ENCODE measurements at places on chromosomes 1 and 21.
A peak's percentile ranks its signal among the peaks of the same experiment; 100 is the strongest.

DNA sequence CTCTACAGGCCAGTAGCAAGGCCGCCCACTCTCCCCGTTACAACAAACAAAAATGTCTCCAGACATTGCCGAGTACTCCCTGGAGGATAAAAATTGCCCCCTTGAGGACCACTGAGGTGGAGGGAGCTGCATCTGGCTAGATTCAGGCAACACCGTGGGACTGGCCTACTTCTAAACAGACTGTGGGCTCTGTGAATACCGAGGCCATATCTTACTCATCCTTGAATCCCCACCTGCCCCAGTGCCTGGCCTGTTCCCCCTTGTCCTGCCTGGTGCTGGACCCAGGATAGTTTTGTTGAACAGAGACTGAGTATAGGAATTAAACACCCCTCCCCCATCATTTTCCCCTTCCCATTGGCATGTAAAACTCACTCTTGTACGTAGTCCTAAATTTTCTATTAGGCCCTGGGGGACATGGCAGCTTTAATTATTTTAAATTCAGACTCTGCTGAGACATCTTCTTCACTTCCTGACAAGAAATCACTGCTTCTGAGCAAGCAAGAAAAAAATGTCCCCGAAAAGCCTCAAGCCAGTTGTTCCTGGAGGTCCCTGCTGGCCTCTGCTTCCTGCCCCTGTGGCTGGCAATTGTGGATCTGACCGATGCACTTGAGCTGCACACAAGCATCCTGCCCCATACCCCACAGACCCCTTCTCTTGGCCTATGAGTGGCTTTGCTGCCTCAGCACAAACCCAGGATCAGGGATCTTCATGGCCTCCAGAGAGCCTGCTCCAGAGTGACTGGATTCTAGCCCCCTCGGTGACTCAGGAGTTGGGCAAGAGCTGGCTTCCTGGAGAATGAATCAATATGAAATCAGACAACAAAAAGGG is 111.0 kb downstream of the ACTL8 start:
- no peak for DNase-seq

- DNase-seq, result peak; percentile 18
These were observed 25.7 kb downstream of the TRIM67 start for GRCh38 chr1:231187571-231187970.

DNA sequence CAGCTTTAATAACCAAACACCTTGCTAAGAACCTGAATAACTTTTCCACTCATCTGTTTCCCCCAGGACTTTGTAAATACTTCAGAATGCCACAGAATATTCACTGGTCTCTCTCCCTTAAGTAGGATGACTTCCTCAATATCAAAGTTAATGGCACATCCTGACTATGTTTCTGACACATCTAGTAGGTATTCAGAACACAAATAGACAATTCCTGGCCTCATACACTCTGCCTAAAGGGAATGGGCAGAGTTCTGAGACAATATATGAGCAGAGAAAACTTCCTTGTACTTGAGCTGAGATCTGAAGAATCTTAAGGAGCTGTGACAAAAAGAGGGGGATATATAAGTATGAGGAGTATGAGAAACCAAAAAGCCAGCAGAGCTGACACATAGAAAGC is 34.8 kb downstream of the ANKRD13C start:
- no peak for DNase-seq

DNA sequence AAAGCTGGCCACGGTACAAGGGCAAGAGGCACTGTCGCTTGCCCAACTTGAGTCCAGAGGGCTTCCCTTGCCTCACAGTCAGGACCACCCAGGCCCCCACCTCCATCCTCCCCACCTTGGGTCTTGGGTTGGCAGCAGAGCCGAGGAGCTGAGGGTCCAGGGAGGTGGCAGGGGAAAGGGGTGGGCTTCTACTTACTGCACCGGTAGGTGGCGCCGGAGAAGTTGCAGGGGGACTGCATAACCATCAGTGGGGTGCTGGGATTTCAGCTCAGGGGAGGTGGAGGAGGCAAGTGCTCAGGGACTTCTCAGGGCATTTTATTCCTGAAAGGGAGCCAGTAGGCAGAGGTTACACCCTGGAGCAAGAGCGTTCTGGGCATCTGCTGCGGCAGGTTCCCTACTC is 44.0 kb downstream of the TRIM62 start:
- peak; percentile 13 for DNase-seq

DNA sequence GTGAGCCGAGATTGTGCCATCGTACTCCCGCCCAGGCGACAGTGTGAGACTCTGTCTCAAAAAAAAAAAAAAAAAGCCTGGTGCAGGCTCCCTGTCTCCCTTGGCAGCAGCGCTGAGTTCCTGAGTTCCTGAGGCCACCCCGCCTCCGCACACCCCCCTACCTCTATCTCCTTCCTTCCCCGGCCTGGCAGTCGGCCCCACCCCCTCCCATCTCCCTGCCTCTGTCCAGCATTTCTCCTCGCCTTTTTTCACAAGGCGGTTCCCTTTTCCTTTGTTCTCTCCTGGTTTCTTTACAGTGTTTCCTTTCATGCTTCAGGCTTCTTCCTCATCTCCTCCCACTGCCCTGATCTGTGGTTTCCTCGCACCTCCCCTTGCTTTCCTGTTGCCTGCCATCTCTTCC is 2.7 kb downstream of the RORC start:
- no peak for DNase-seq

DNA sequence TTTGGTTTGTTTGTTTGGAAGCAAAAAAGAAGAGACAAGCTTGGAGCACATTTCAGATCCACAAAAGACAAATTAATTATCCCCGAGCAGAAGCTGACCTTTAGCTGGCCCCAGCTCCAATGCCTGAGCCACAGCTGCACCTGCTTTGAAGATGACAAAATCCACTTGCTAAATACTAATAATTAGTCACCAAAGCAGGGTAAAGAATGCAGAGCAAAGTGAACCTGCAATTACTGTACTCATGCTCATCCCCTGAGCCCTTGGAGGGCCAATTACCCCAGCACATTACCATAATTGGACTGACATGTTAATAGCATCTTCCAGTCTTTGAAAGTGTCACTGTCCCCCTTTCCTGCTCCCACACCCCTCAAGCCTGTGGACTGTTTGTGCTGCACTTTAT is 38.2 kb upstream of the KCND3 start:
- DNase-seq, result no peak

Data from anterior cingulate cortex (tissue), 58 donors.